ENCODE measurements at places on chromosomes 16 and 17. TPM values are rescaled to one million over a fixed set of nuclear protein-coding genes. Genes with fewer than 3 reads are reported as not detected.

The CDH11 gene
- total RNA-seq = 44.9 TPM

The GFAP gene
- total RNA-seq = 1.4 TPM

The FSCN2 gene
- 3.8 TPM for total RNA-seq

The ABCA6 gene
- 7.6 TPM for total RNA-seq

The SPATA32 gene
- not detected for total RNA-seq

The SEZ6L2 gene
- total RNA-seq = 32.4 TPM

The NAE1 gene
- total RNA-seq = 45.6 TPM

The ADAP2 gene
- 24.8 TPM for total RNA-seq

The CASKIN1 gene
- total RNA-seq = 0.66 TPM

The NUPR1 gene
- total RNA-seq = 64.7 TPM

The TAT gene
- not detected for total RNA-seq

The ARHGDIG gene
- 0.88 TPM for total RNA-seq

The SLC6A2 gene
- 0.09 TPM for total RNA-seq

The HES7 gene
- 0.25 TPM for total RNA-seq

The SSTR5 gene
- 6.7 TPM for total RNA-seq

The KRT28 gene
- not detected for total RNA-seq

The TBC1D3C gene
- not detected for total RNA-seq

The ADCY7 gene
- 40.5 TPM for total RNA-seq

The TOM1L1 gene
- total RNA-seq = 85.7 TPM

The HOXB4 gene
- total RNA-seq = 22.6 TPM

The KRT40 gene
- not detected for total RNA-seq

The CCL8 gene
- not detected for total RNA-seq

The ARHGAP23 gene
- total RNA-seq = 53.8 TPM

The KRTAP3-2 gene
- total RNA-seq = not detected

The ORMDL3 gene
- 48.8 TPM for total RNA-seq

The TEKT5 gene
- total RNA-seq = 0.57 TPM

The GGA2 gene
- total RNA-seq = 79.9 TPM

The EXOC7 gene
- total RNA-seq = 143 TPM

The TBC1D3H gene
- total RNA-seq = not detected

The APOBR gene
- 3.2 TPM for total RNA-seq

The EXOC3L1 gene
- total RNA-seq = 7.2 TPM

The ASPSCR1 gene
- 35.2 TPM for total RNA-seq

The SEPTIN12 gene
- total RNA-seq = not detected

The KDM8 gene
- 8.5 TPM for total RNA-seq

The TM4SF5 gene
- total RNA-seq = 0.88 TPM
